Heart right ventricle (tissue), 16 donors: ENCODE measurements at places on chromosomes 2 and 18. TPM values are rescaled to one million over a fixed set of nuclear protein-coding genes. Genes with fewer than 3 reads are reported as not detected.

- H3K27ac ChIP-seq, result no peak overlapping the region
- H3K27me3 ChIP-seq, result peaks cover 5% of the 10 kb centered on the region
- H3K4me1 ChIP-seq, result no peaks in the 10 kb centered on the region
- H3K4me3 ChIP-seq, result no peak overlapping the region
Observed at GRCh38 chr2:113079131-113079530, 11.4 kb downstream of the IL1F10 start.

- H3K27ac ChIP-seq, result no peak overlapping the region
- peaks cover 8% of the 10 kb centered on the region for H3K4me1 ChIP-seq
- peaks cover 24% of the 10 kb centered on the region for H3K27me3 ChIP-seq
- H3K4me3 ChIP-seq, result no peak overlapping the region
Observed at GRCh38 chr2:70946832-70947442, 11.2 kb downstream of the ATP6V1B1 start.

- DNase-seq, result no peak
- no peaks in the 10 kb centered on the region for H3K36me3 ChIP-seq
- no peaks in the 10 kb centered on the region for H3K27me3 ChIP-seq
- no peak overlapping the region for H3K4me3 ChIP-seq
Observed at GRCh38 chr18:74303936-74304335, 11.7 kb upstream of the C18orf63 start.

- no peaks in the 10 kb centered on the region for H3K27me3 ChIP-seq
- peak overlapping the region; percentile 36 for H3K27ac ChIP-seq
- no peaks in the 10 kb centered on the region for H3K36me3 ChIP-seq
- H3K4me1 ChIP-seq, result peaks cover 13% of the 10 kb centered on the region
- peak; percentile 37 for DNase-seq
- H3K4me3 ChIP-seq, result no peak overlapping the region
Observed at GRCh38 chr18:46343931-46344372, 239.8 kb downstream of the HAUS1 start.

DNA sequence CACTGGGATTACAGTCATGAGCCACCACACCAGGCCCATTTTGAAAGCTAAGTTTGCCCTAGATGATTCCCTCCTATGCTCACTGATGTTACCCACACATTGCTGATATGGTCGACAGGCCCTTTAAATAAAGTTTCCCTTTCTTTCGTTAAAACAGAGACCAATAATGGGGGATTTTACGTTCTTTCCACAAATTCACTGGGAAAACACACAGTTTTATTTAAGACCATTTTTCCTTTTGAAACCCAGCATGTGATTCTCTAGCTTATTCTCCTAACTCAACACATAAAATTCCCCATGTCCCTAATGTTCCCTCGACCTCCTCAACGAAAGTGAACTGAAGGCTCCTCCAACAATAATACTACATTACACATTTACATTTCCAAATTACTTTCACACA is 223.2 kb downstream of the ANAPC1 start:
- H3K27me3 ChIP-seq, result no peaks in the 10 kb centered on the region
- H3K4me1 ChIP-seq, result no peaks in the 10 kb centered on the region
- H3K27ac ChIP-seq, result no peak overlapping the region
- H3K36me3 ChIP-seq, result no peaks in the 10 kb centered on the region
- no peak for DNase-seq
- H3K4me3 ChIP-seq, result no peak overlapping the region

HOXD3 gene
- not detected for total RNA-seq

IRS1 gene
- total RNA-seq, result 12.7 TPM

PRKRA gene
- total RNA-seq, result 50.8 TPM
